ENCODE measurements at places on chromosomes 4 and X. TPM values are rescaled to one million over a fixed set of nuclear protein-coding genes. Genes with fewer than 3 reads are reported as not detected.

Gene CXCL8
- 5.3 TPM for polyA plus RNA-seq

DNA sequence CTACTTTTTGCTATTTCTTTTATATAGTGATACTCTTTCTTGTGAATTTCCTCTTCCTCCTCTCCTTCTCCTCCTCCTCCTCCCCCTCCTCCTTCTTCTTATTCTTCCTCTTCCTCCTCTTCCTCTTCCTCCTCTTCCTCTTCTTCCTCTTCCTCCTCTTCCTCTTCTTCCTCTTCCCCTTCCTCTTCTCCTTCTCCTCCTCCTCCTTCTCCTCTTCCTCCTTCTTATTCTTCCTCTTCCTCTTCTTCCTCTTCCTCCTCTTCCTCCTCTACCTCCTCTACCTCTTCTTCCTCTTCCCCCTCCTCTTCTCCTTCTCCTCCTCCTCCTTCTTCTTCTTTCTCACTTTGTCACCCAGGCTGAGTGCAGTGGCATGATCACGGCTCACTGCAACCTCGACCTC, 36.3 kb upstream of the RBMX start:
- no peak for DNase-seq

- DNase-seq, result no peak
Observed at GRCh38 chr4:17619416-17620105, 5.1 kb downstream of the MED28 start.

DNA sequence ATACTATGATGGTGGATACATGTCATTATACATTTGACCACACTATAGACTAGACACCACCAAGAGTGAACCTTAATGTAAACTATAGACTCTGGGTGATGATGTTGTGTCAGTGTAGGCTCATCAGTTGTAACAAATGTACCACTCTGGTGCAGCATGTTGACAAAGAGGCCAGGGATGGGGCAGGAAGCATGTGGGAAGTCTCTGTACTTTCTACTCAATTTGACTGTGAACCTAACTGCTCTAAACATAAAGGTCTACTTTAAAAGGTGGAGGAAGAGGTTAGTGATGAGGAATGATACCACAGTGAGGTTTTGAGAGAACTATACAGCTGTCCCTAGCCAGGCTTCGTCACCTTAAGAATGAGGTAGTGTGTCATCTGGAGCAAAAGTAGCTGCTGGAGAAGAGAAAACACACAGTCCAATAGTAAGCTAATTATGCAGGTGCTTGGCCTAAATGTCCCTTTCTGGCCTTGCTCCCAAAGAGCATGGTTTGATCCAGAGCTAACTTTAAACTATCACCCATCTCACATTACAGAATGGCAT, 38.4 kb downstream of the GRSF1 start:
- no peak for DNase-seq

DNA sequence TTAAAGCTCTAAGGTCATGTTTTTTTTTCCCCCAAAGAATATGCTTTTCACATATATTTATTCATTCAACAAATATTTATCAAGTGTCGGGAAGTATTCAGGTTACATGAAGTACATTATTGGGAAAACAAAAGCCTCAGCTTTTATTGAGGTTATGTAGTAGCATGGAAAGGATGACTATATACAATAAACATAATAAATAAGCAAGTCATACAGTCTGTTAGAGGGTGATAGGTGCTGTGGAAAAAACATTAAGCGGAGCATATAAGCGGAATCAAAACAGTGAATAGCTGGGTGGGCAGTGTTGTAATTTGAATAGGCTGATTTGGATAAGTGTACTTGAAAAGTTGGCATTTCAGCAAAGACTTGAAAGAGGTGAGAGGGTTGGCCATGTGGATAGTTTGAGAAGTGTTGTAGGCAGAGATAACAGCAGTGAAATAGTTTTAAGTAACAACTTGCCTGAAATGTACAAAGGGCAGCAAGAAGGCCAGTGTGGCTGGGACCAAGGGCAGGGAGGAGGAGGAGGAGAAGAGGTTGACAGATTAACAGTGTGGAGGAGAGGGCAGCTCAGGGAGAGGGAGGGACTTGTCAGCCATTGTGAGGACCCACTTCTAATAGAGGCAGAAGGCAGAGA, 558.7 kb downstream of the SPRY1 start:
- DNase-seq, result no peak

Gene PPP1R2C
- polyA plus RNA-seq, result not detected

- no peak for DNase-seq
Observed at GRCh38 chr4:11769434-11769833, 340.7 kb upstream of the HS3ST1 start.

GRCh38 chrX:25131055-25131454, 115.3 kb upstream of the ARX start:
- DNase-seq, result peak; percentile 32

- DNase-seq, result peak; percentile 19
Observed at GRCh38 chrX:63656871-63657580, 128.0 kb downstream of the ARHGEF9 start.

DNA sequence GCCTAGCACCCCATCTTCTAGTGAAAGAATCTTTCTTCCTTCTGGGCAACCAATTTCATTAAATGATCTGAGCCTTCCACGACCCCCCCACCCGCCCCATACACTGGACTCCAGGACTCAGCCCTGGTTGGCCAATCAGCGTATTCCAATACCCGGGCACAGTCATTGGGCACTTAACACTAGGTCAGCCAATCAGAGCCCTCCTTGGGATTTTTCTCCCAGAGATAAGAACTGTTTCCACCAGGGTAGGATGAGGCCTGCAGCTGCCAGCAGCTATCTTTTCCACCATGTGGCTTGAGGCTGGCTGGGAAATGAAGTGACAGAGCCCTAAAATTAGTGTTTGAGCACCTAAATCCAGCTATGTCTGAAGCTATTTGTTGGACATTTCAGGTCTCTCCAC, 418.8 kb downstream of the BCOR start:
- no peak for DNase-seq

DNA sequence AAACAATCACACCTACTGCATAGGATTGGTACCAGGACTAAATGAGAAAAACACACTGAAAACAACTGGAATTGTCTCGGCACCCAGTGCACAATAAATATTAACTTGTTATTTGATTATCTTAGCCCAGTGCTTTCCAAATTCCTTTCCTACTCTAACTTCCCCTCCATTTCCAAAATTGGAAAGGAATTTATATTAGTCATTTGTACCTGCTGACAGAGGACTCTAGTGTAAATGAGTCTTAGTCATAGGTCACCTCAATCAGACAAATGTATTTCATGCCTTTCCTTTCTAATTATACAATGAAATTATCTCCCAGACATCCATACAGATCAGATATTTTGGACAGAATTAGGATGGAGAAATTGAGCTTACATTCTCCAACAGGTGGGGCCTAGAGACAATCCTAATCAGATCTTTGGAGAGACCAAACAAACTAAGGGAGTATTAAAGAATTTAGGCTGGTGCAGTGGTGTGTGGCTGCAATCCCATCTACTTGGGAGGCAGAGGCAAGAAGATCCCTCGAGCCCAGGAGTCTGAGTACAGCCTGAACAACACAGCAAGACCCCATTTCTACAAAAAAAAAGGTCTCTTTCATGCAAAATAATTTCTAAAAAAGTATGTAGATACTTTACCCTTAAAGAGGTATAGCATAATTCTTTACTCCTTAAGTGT, 10.1 kb downstream of the SH3D19 start:
- peak; percentile 56 for DNase-seq

Gene BRS3
- not detected for polyA plus RNA-seq
